ENCODE measurements at places on chromosomes 2 and 18.

- no peaks in the 10 kb centered on the region for H3K36me3 ChIP-seq
- H3K27me3 ChIP-seq: no peaks in the 10 kb centered on the region
- DNase-seq: peak; percentile 80
- H3K4me3 ChIP-seq: no peak overlapping the region
These were observed 115.7 kb upstream of the SLC1A4 start for GRCh38 chr2:64873472-64873924.

- peaks cover 3% of the 10 kb centered on the region for H3K4me1 ChIP-seq
- no peaks in the 10 kb centered on the region for H3K27me3 ChIP-seq
- peak overlapping the region; percentile 88 for H3K27ac ChIP-seq
- H3K4me3 ChIP-seq: peak overlapping the region; percentile 56
- peak; percentile 65 for DNase-seq
These were observed 1.5 kb downstream of the RND3 start for GRCh38 chr2:150485871-150486538.

DNA sequence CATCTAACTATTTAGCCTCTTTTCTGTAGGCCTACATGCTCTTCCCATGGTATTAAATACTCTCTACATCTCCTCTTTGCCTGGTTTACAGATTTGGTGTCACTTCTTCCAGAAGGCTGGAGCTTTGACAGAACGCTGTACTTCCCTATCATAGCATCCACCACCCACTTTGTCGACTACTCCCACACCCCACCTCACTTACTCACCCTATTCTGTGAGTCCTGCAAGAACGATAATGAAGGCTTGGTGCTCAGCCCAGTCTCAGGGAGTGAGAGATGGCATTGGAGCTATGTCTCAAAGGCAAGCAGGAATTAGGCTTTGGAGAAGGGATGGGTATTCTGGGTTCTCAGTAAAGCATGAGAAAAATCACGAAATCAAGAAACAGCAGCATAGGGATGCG is 20.3 kb upstream of the KDM3A start:
- no peaks in the 10 kb centered on the region for H3K4me1 ChIP-seq
- DNase-seq: no peak
- no peaks in the 10 kb centered on the region for H3K36me3 ChIP-seq
- no peak overlapping the region for H3K27ac ChIP-seq
- H3K27me3 ChIP-seq: no peaks in the 10 kb centered on the region
- no peak overlapping the region for H3K4me3 ChIP-seq

DNA sequence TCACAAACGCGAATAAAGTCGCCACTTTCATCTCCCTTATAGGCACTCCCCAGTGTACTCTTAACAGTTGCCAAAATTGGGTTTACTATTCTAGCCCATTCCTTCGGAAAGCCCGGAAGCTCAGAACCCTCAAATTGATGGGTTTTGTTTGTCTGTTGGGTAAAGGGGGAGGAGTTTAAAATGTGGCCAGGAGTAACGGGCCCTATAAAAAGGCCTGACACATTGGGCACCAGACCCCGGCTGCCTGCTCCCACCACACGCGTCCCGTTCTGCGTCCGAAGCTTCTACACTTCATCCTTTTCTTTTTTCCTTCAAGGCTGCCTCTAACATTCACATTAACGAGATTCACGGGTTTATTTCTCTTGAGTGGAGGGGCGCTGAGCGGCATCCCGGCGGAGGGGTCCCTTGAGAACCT is 837 bp downstream of the NHEJ1 start:
- H3K27ac ChIP-seq: peak overlapping the region; percentile 94
- H3K4me1 ChIP-seq: peaks cover 4% of the 10 kb centered on the region
- H3K27me3 ChIP-seq: no peaks in the 10 kb centered on the region
- no peak for DNase-seq
- peak overlapping the region; percentile 94 for H3K4me3 ChIP-seq

DNA sequence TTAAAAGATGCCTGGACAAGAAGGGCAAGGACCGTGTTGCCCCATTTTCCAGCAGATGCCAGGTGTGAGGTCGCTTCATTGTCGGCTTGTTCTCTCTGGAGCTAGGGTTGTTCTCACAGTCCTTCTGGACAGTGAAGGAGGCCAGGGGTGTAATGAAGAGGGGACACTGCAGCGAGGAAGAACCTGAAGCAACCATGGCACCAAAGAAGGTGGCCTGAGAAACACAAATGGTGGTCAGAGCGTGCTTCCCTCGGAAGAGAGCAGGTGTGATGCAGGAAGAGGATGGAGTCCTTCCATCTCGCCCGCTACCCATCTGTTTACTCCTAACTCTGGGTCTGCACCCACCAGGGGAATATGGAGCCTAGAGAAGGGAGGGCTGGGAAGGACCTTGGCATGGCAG is 50.3 kb upstream of the TWIST2 start:
- H3K36me3 ChIP-seq: no peaks in the 10 kb centered on the region
- H3K4me1 ChIP-seq: no peaks in the 10 kb centered on the region
- H3K27ac ChIP-seq: no peak overlapping the region

DNA sequence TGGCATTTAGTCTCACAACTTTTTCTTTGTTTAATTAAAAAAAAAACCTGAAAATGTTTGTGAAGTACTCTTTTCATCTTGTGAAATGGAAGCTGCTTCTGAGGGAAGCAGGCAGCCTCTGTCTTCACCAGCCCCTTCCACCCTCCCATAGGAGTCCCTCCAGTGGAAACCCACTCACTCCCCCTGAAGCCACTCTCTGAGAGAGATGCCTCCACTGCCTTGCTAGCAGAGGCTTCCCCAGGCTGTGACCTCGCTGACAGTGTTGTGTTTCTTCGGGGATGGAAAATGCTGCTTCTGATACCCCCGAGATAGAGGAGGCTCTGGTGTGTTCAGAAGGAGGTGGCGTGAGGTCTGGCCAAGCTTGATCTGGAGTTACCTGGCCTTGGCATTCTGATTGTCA is 59.9 kb downstream of the SH3RF3 start:
- H3K4me3 ChIP-seq: no peak overlapping the region
- no peaks in the 10 kb centered on the region for H3K27me3 ChIP-seq
- DNase-seq: no peak

- H3K27me3 ChIP-seq: no peaks in the 10 kb centered on the region
- H3K36me3 ChIP-seq: no peaks in the 10 kb centered on the region
- H3K4me3 ChIP-seq: no peak overlapping the region
These were observed 127.5 kb upstream of the SLC1A4 start for GRCh38 chr2:64861452-64862397.

Measured in uterus (tissue), 4 donors.